Stimulated activated CD8-positive, alpha-beta memory T cell treated with anti-CD3 and anti-CD28 coated beads, Interleukin-15, amount 100 ng/mL, for 4 hours (primary cell): ENCODE measurements at places on chromosomes 12 and 14.

- no peak for DNase-seq
Measured at GRCh38 chr12:4796694-4797482, 76.7 kb downstream of the GALNT8 start.

DNA sequence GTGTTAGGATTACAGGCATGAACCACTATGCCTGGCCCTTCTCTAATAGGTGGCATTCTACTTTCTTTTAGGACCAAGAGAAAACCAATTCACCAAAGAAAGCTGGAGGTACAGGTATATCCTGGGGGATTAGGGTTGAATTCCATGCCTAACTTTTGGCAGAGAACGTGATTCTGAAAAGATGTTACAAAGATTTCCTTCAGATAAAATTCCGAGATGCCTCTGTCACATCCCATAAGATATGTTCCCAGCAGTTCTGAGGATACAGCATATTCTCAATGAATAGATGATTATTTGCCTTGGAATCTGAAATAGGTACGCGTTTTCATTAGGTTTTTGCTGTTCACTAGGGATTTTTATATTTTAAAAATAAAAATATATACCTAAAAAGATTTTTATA, 111.9 kb upstream of the KRAS start:
- DNase-seq = no peak

DNA sequence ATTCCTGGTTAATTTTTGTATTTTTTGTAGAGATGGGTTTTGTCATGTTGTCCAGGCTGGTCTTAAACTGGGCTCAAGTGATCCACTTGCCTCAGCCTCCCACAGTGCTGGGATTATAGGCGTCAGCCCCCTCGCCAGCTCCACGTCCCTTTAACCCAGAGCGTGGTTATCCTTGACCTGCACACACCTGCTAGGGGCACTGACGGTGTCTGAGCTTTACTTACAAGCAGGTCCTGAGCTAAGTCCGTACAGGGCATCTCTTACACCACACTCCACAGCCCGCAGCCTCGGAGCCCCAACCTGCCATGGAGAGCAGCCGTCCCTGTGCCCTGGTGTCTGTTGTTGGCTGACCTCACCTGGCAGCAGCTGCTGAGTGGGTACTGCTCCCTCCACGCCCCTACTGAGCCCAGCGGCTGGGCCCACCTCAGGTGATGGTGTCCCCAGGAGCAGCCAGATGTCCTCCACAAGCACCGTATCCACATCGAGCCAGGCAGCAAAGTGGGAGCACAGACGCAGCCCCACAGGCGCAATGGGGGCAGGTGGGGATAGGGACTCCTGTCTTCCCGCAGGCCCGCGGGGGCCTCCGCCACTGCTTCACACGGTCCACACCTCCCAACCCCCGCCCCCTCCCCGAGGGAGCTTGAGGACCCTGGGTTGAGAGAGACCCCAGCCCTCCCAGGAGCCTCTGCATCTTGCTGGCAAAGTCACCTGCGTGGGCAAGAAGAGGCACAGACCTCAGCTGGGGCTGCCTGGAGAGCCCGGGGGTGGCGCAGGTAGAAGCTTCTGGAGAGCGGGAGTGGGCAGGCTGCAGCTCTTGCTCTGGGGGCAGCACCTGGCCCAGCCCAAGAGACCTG, 325.4 kb upstream of the SFSWAP start:
- DNase-seq = no peak

DNA sequence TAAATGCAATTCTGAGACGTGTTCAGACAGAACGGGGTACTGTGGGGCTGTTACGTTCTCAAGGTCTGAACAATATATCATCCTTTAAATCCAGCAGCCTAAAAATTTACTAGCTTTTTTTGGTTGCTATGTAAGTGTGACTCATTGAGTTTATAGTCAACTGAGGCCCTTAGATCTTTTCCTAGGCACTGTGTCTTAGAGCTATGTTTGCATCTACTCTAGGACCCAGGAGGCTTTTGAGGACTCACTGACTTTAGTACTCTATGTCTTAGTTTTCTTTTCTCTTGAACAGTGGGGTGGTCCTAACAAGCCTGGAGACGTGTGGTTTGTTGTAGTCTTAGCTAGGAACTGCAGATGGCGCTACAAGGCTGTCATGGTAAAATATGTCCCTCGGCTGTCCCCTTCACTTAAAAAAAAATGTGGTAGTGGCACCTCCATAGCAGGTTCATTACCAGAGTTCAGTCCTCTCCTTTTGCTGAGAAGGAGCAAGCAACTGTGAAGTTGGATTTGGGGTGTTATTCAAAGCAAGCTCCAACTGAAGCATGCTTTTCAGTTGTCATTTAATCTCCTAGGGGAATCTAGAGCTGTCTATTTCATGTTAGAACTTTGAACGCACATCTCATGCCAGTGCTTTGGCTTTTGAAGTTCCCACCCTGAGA, 8.7 kb upstream of the SPATS2 start:
- DNase-seq = no peak

- no peak for DNase-seq
Measured at GRCh38 chr14:51321036-51321435, 81.0 kb downstream of the TMX1 start.

- no peak for DNase-seq
Measured at GRCh38 chr12:73083736-73084135, 811.6 kb downstream of the TRHDE start.

DNA sequence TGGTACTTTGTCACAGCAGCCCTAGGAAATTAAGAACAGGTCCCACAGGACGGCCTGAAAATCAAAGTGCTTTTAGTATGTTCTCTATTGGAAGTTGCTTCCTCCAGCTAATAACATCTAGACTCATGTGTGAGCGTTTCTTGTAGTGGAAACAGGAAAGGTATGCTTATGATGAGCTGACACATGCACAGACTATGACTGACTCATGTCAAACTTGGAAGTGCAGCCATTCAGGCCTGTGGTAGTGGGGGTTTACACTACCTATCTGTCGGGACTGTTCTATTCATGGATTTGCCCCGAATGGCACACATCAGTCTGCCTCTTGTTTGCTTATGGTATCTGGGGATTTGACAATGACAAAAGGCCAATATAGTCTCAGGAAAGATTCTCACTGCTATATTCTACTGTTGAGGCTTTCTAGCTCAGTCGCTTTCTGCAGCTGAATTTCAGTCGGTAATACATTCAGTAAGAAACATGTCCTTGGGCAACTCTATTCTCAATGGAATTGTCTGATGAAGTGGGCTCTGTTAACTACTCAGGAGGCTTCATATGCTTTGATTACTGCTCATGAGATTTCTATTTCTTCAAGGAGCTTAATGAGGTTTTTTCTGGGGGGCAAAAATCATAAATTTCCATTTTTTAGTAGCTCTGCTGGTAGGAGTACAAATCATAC, 270.3 kb upstream of the DAAM1 start:
- no peak for DNase-seq

GRCh38 chr14:92356677-92357076, 33.7 kb downstream of the SLC24A4 start:
- DNase-seq = no peak

DNA sequence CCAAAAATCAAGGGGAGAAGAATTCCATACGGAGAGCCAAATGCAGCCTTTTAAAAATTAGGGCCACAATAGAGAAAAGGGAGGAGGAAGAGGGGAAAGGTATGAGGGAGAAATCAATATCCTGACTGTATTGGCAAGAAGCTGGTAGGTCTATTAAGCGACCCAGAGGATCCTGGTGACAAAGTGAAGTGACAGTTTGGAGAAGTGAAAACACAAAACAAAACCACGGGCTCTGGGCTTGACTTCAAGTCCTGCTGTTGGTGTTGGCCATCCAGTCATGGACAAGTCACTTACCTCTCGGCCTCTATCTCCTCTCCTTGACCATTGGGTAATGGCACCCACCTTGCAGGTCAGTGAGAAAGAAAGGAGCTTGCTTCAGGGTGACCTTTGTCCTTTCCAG, 47.0 kb upstream of the KCNA5 start:
- no peak for DNase-seq

- DNase-seq = no peak
Measured at GRCh38 chr12:52183544-52183910, 8.3 kb downstream of the KRT80 start.

GRCh38 chr12:76153616-76154015, 69.1 kb upstream of the NAP1L1 start:
- no peak for DNase-seq

- no peak for DNase-seq
Measured at GRCh38 chr14:91649930-91650329, 82.0 kb downstream of the CATSPERB start.

DNA sequence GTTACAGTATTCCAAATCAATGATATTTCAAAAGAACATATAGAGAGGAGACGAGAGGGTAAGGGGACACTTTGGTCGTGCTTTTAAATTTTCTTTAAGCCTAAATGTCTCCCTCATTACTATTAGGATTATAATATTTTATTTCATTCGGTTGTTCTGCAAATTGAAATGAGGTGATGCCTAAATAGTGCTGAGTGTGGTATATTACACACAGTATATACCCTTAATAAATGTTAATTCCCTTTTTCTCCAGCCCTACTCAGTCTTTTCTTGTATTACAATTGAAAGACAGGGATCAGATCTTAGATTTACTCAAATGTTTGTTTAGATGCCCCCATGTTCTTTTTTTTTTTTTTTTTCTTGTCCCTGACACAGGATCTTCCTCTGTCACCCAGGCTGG, 7.7 kb downstream of the SNAPC1 start:
- no peak for DNase-seq

DNA sequence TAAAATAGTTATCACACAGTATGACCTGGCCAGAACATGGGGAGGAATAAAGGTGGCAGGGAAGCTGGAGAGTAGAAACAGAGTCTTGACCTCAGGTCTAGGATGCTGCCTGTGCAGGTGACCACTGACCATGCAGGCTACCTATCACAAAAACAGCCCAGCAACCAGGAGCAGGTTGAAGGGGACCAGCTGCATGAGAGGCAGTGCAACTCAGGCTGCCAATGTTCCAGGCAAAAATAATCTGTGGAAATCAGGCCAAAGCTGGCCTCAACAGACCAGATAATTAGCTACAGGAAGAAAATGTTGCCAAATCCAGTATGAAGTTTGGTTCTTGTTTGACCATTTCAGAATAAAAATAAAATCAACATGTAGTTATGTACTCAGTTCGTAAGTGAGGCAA, 72.6 kb downstream of the PDE6H start:
- DNase-seq = no peak

DNA sequence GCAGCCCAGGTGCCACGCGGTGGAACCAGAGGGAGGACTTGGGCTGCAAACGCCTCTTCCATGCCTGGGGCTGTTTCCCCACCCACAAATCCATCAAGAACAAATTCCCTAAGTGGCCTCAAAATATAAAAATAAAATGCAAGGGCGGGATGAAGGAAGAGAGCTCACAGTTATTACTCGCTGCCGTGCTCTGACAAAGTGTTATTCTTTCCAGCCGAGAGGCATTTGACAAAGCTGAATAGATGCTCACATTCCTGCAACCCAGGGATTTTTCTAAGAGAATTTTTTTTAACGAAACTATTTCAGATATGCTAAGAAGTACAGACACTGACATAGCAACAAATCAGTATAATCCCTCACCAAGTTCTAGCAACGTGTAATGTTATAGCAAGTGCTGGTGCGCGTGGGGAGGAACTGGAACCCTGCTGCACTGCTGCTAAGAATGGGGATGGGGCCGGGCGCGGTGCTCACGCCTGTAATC, 70.7 kb downstream of the SCARB1 start:
- DNase-seq = no peak

- no peak for DNase-seq
Measured at GRCh38 chr14:99236386-99237138, 35.4 kb downstream of the BCL11B start.

- no peak for DNase-seq
Measured at GRCh38 chr14:32078023-32078857, 1.1 kb downstream of the ARHGAP5 start.

- DNase-seq = no peak
Measured at GRCh38 chr14:101665478-101666078, 95.9 kb upstream of the PPP2R5C start.

DNA sequence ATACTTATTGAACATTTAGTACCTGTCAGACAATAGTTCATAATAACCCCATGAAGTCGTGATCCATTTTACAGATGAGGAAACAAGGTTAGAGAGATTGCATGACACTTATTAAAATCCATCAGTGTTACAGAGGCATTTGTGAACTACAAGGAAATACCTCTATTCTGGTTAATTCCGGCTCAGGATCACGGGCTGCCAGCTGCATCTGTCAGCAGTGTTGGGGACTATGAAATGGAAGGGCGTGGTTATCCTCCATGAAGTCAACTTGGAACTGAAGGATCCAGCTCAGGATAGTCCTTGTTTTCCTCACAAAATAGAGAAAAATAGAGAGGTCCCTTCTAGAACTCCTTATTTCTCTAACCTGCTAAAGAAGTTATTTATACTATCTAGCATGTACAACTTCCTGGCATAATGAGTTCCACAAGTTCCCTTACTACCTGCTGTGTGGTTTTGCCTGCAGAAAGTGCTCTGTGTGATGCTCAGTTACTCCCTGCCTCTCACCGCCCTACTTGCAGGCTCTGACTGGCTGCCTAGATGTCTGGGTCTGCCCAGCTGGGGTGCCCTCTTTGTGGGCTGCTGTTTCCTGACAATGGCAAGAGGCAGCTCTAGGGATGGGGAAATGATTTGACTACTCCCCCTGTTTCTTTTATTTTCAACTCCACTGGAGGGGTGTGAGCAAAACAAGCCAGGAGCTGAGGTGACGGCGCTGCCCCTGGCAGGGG, 36.8 kb downstream of the PLXNC1 start:
- DNase-seq = no peak

DNA sequence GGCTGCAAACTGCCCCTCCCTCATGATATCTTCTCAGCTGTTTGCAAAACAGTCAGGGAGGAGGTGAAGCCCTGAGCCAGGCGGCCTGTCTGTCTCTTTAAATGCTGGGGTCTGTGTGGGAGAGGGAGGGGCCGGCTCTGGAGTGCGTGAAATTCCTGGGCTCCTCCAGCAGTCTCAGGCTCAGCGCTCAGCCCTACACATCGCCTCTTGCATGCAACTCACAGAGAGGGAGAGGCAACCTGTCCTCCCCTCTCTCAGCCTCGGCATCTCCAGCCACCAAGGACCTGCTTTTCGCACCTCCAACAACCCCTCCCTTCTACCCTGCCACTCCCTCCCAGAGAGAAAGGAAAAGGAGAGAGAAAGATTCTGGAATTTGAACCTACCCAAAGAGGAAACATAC, at the start of gene NRXN3:
Gene NRXN3, plus strand, starts transcription at position 171 of the 400 bp plus-strand sequence. CDS start 72,721 bp downstream, outside the sequence.
- no peak for DNase-seq

GRCh38 chr14:38078393-38078792, 129.3 kb upstream of the SSTR1 start:
- DNase-seq = no peak

DNA sequence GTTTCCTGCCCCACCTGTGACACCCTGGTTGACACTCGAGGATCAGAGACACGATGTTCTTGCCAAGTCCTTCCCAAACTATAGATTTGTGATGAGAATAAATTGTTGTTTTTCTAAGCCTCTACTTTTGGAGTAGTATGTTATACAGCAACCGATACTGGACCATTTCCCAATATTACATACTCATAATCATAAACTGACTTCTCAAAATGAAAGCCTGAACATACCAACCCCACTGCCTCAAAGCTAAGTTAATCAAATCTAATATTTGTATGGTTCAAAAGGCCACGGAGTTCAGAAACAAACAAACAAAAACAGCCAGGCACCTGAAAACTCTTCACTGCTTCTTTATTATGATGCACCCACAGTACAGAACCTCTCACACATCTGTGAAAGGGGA, 52.3 kb upstream of the GPHB5 start:
- DNase-seq = no peak

GRCh38 chr14:88516861-88517357, 37.9 kb downstream of the PTPN21 start:
- no peak for DNase-seq

GRCh38 chr12:65916991-65917695, 92.9 kb downstream of the HMGA2 start:
- DNase-seq = no peak
